Stimulated activated CD8-positive, alpha-beta memory T cell treated with anti-CD3 and anti-CD28 coated beads, Interleukin-4, amount 100 ng/mL, for 1 hour (primary cell): ENCODE measurements at places on chromosomes 2 and 18.

DNA sequence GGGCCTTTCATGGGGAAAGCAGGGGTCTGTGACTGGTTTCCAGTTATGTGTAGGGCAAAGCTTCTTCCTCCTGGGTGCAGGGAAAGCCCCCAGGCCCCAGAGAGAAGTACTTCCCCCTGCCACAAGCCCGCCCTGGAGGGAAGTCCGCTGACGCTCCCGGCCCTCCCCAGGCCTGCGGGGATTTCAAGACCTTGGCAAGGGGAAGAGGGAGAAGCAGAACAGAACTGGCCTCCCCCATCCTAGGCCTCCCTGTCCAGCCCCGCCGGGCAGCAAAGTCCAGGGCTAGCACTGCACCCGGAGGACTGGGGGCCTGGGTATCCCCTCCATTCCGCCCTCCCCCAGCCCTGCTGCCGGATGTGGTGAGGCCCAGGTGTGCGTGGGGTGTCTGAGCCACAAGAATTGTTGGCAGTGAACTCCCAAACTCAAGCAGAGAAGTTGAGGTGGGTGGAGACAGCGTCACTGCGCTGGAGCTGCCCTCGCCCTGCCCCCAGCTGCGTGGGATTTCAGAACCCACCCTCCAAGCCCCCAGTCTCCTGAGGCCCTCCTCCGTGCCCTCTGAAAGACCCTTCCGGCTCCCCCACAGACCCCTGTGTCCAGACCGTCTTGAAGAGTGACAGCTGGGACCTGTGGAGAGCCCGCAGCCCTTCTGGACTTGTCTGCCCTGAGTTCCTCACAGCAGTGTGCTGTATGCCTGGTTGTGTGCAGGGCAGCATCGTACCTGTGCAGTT is 1.1 kb upstream of the DUSP2 start:
- peak; percentile 49 for DNase-seq

- DNase-seq = no peak
Measured at GRCh38 chr2:152477347-152478092, 142.5 kb downstream of the FMNL2 start.

DNA sequence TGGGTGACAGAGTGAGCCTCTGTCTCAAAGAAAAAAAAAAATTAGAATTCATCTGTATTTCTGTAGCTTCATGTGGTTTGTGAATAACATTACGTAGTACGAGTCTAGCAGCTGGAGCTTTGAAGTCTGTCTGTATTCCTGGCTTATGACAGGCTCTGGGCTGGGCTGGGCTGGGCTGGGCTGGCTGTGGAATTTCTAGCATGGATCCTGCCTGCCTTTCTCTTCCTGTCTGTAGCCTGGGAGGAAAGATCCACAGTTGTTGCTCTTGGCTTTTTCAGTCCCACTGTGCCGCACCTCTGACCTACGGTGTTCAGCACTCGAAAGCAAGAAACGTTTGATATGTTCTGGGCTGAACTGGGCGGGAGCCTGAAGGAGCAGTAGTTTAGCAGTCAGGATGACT is 55.4 kb downstream of the BOLA3 start:
- DNase-seq = no peak

GRCh38 chr2:109057686-109058085 is 68.7 kb upstream of the EDAR start:
- DNase-seq = peak; percentile 5

- no peak for DNase-seq
Measured at GRCh38 chr18:64807560-64807959, 658.7 kb upstream of the LINC00305 start.

DNA sequence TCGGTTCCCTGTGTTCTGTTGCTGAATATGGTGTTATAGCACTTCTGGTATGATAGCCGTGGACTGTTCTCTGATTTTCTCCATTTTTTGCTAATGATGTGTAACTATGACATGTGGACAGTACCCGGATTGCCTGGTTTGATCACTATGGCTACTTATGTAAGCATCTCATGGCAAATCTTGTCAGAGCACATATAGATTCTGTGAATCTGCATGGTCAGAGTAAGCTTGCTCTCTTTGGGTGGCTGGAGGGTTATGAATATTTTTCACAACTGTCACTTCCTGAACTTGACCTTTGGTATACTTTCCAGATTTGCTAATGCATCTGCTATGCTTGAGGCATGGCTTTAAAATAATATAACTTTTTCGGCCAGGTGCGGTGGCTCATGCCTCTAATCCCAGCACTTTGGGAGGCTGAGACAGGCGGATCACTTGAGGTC is 36.8 kb upstream of the ATP8B1 start:
- no peak for DNase-seq

DNA sequence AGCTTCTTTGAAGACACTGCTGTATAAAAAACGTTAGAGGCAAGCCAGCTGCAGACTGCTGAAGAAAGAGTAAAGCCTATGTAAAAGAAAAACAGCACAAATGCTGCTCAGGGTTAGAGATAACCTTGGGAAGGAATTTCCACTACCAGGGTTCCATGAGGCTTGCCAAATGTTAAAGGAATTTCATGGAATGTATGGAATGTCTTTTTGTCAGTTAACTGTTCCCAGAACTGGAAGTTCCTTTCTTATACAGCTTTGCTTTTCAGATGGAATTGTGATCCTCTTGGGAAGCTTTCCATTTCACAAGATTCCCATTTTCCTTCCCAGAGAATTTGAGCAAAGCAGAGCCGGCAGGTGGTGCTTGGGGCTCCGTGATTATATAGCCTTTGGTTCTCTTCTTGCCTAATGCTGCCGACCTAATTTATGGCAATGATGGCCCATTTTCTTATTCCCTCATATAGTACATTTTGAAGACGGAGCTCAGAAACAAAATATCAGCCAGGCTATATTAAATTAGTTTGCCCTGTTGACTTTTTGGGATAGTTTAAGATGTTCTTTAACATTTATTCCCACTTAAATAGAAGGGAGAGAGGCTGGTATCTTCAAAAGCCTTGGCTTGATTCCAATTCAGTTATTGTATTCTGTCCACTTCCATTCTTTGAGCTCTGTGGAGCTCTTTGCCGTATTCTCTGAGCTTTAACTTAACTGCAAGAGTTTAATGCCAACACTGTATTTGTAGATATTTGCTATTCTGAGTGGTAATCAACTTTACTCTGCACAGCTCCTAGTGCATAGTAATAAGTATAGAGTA is 162.3 kb downstream of the PHLPP1 start:
- no peak for DNase-seq

GRCh38 chr2:7024261-7024660 is 107.0 kb downstream of the RNF144A start:
- DNase-seq = no peak

DNA sequence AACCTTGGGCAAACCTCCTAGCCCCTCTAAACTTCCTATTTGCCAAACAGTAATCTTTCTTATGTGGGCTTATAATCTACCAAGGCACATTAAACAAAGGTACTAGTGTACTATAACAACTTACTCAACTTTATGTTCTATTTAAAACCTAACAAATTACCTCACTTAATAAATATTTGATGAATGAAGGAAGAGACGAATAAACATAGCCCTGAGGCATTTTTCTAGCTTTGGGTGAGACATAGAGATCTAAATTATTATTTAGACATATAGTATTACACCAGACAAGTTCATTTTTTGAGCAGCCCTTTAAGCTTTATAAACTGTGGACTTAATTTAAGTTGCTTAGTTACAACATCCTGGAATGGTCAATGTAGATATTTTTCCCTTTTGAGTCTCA is 104.6 kb downstream of the UNC80 start:
- DNase-seq = no peak

GRCh38 chr2:94987074-94988020 is 38.2 kb upstream of the MAL start:
- no peak for DNase-seq

GRCh38 chr2:206974551-206974950 is 35.2 kb downstream of the CPO start:
- DNase-seq = no peak

GRCh38 chr2:25566694-25567093 is 106.7 kb downstream of the DTNB start:
- DNase-seq = no peak

- no peak for DNase-seq
Measured at GRCh38 chr2:215746887-215747615, 266.3 kb downstream of the MREG start.

DNA sequence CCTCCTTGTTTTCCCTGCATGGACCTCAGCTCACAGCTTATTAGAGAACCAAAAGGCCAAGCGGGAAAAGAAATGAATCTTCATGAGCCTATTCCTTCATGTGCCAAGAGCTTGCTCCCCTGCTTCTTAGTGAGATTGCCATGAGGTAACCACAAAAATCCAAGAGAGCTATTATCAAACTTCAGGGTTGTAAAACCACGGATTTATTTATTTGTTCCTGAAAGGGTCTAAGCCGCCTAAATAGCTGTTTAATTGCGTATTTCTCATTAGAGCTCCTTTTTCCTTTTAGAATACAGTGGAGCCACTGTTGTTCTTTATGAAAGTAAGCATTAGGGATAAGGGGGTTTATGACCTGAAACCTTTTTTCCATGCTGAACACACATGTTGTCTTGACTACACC is 58.0 kb downstream of the SRD5A2 start:
- no peak for DNase-seq

DNA sequence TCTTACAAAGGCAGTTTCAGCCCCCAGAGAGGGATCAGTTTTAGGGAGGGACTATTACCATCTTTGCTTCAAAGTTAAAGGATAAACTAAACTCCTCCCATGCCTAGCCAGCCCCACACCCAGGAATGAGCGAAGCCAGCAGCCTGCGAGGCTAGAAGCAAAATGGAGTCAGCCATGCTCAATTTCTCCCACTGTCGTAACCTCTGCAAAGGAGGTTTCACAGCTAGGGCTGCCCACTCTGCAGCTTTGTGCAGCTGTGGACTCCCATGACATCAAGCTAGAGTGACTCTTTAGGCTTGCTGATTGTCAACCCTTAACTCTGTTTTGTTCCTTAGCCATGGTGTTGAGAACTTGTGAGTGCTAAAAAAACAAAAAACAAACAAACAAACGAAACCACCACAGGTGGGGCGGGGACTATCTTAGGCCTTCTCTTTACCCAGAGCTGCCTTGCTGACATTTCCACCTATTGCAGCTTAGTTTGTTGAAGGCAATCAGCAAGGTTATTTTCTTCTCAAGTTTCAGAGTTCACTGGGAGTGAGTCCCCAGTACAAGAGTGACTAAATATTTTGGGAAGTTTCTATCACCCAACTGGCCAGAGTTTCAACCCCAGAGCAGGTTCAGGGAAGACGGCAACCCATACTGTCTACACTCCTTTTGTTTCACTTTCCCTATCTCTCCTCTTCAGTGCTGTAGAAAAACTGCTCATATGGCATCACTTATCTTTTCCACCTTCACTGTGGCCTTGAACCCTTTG is 592.1 kb downstream of the XIRP2 start:
- DNase-seq = no peak

- DNase-seq = no peak
Measured at GRCh38 chr2:21930226-21930625, 806.5 kb downstream of the TDRD15 start.

GRCh38 chr2:234344012-234344411 is 152.9 kb downstream of the ARL4C start:
- DNase-seq = no peak

DNA sequence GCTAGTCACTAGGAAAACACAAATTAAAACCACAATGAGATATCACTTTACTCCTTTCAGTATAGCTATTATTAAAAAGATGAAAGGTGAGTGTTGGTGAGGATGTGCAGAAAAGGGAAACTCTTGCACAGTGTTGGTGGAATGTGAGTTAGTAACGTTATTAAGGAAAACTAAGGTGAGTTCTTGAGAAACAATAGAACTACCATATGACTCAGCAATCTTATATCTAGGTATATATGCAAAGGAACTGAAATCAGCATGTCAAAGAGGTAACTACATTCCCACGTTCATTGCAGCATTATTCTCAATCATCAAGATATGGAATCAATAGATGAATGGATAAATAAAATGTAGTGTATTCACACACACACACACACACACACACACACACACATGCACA is 117.3 kb upstream of the HNMT start:
- DNase-seq = no peak

- no peak for DNase-seq
Measured at GRCh38 chr2:241686324-241686649, 328 bp downstream of the DTYMK start.

DNA sequence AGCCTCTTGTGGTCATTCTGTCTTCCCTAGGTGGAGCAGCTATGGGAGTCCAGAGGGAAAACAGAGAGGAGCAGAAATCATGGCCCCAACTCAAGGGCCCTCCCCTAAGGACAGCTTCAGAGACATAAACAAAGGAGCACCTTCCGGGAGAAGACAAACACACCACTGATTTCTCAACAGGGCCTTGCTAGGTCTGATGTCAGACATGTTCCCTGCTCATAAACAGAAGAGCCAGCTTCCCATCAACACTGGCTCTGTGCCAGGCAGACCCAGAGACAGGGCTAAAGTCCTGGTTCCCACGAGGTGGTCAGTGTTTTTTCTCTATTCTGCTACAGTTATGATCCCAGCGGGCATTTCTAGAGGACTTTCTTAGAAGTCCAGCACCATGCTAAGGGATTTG is 19.3 kb downstream of the CXCR2 start:
- DNase-seq = no peak

DNA sequence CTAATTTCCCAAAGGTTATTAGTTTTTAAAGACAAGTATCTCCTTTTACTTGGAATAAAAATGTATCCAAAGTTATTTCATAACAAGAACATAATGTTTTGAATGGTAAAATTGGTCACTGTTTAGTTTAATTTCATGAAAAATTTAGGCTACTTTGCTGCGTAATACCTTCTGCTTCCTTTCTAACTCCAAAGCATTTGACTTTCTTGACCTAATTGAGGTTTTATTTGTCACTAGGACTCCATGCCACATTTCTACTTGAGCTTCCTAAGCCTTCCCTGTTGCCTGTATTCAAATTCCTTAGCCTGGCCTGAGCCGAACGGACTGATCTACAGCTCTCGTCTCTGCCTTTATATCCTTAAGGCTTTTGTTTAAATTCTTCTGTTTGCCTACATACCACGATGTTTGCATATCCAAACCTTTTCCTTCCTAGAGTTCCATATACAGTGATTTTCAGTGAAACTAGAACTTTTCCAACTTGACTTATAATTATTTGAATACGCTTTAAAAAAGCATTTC is 25.1 kb downstream of the ARMC9 start:
- DNase-seq = no peak

- no peak for DNase-seq
Measured at GRCh38 chr2:75055142-75055819, 96.8 kb downstream of the POLE4 start.

DNA sequence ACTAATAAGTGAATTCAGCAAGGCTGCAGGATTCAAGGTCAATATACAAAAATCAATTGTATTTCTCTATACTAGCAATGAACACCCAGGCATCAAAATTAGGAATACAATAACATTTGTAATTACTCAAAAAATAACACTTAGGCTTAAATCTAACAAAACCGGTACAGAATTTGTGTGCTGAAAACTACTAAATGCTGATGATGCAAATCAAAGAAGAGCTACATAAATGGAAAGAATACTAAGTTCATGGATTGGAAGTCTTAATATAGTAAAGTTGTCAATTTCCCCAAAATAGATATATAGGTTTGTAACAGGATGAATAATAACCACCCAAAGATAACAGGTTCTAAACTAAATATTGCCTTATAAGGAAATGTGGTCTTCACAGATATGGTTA is 286.5 kb downstream of the ALK start:
- DNase-seq = no peak
